ENCODE measurements at places on chromosomes 12 and 14.

DNA sequence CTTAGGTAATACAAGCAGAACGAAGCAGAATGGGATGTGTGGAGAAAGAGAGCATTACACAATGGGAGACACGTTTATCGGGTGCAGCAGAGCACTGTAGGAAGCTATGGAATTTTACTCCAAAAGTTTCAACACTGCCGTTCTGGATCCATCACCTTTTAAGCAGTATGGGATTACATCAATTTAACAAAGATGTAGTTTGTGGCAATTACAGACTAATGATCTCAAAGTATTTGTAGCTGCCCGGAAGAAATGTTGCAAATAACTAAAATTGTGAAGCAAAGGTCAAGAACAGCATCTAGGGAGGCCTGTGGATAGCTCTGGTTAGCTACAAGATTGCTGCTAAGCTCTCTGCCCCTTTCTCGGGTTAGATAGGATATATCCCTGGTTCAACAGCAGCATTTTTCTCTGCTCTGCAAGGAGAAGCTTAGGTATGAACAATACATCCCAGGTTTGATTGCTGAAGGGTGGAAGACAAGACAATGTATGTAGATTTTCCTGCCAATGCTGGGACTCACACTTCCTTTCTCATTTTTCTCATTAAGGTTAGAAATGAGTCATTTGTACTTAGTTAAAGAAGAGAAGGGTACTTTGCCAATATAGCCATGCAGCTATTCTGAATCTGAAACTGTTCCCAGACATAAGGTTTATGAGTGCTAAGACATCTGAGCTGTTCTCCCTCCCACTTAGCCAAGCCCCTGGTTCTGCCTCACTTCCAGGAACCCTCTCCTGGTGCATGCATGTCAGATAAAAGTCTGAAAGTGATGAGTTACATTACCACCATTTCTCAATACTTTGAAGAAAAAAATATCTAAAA lies 75.0 kb upstream of the HIF1A start:
- DNase-seq: no peak

GRCh38 chr12:67807814-67808213 lies 159.3 kb downstream of the DYRK2 start:
- DNase-seq: no peak

GRCh38 chr14:50342221-50343078 lies 30.3 kb downstream of the DMAC2L start:
- DNase-seq: no peak

- no peak for DNase-seq
Observed at GRCh38 chr14:37592482-37593408, 2.3 kb downstream of the FOXA1 start.

DNA sequence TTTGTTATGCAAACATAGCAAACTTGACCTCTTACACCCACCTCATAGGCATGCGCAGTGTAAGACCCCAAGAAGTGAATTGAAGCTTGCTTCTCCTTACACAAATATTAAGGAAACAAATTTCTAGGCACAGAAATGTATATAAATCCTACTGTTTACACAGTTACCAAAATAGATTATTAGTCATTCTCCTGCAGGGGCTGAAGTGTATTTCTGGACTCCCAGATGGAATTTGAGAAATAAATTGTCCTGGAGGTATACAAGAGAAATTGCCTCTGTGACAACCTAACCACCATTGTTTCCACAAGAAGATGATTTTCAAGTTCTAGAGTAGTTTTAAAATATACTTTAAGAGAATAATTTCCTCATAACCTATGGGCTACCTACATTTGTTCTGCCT lies 656.0 kb upstream of the MDGA2 start:
- DNase-seq: no peak

GRCh38 chr12:103301642-103302591 lies 193.9 kb downstream of the C12orf42 start:
- DNase-seq: peak; percentile 47

DNA sequence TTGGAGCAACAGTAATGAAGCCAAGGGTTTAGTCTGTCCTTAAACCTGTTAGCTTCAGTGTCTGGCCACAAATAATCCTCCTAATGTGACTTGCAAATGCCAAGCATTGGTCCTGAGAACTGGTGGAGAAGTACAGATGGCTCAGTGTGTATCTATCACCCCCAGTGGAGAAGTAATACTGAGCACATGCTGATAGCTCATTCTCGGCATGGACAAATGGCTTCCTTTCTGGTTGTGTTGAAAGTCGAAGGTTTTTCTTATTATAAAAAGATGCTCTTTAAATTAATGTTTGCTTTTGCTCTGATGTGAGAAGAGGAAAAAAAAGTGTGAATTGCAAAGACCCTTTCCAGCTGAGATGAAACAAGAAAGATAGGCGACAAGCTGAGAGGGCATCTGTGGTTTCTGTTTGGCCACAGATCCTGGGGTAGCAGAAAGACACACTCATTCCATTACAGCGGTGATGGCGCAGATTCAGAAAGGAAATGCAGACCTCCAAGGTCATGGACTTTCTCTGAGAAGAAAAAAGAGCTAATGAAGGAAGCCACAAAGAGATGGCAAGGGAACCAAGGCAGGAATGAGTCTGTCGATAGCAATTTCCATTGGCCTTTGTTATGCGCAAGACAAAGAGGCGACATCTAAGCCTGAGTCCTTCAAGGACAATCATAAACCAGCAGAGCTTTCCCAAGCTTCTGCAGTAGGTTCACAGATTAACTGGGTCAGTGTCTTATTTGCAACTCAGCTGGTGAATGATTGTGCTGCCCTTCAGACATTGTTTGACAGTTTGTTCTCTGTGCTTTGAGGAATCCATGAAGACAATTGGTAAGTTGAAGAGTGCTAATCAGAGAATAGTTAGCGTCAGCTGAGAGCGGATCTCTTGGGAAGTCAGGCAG lies 155.5 kb upstream of the RGS6 start:
- no peak for DNase-seq

- DNase-seq: no peak
Observed at GRCh38 chr14:66371776-66372175, 114.4 kb upstream of the CCDC196 start.

DNA sequence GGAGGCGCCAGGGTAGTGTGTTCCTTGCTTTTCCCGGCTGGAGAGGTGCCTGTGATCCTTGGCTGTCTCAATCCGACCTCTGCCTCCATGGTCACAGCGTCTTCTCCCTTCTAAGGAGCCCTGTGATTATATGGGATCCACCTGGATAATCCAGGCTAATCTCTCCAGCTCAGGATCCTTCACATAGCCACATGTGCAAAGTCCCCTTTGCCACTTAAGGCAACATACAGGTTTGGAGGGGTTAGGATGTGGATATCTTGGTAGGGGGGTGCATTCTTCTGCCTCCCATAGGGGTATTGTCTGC lies 1.2 kb upstream of the HVCN1 start:
- no peak for DNase-seq

DNA sequence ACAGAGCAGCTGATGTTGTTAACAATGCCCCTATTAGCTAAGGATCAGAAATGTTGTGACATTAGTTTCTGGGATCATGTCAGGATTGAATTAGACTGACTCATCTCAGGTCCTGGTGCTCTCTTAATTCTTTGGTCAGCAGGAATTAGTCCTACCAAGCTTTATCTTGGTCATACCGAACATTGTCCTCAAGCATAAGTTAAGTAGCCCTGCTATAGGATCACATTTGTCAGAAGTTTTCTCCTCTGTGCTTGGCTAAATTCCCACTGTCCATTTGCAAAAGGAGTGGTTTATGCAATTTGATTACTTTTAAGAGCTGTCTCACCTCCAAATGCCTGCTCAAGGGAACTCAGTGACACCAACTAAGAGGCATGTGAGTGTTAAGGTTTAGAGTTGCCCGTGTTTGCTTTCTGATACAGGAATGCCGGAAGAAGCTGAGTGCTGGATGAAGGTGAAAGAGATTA lies 48.4 kb upstream of the IFNG-AS1 start:
- no peak for DNase-seq

GRCh38 chr12:28032811-28033537 lies 60.4 kb upstream of the PTHLH start:
- DNase-seq: no peak

DNA sequence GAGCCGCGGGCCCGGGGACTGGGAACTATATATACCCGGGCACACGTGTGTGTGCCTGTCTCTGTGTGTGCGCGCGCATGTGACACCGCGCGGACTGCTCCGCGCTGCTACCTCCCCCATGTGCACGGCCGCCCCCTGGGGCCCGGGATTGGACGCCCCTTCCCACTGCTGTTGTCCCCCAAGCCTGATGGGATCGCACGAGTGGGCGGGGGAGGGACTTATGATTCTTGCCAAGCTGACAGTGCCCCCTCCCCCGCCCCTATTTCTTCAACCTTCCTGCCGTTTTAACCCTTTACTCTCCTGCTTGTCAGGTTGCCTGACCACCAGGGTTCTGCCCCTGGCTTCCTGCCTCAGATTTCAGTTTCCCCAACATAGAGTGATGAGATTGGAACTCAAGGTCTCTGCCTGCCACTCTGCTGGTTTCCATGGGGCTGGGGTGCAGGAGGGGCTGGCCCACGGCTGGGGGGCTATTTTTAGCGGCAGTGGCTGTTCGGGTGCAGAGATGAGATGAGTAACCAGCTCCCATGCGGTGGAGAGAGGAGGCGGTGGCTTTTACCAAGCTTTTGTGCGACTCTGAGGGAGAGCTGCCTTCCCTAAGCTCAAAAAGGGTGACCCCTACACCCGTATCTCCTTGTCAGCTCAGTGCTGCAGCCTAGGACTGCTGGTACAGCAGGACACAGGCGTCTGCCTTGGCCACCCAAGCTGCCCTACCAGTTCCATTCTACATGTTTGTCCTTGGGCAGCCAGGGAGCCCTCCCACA lies at the start of gene DDN:
Gene DDN, minus strand, starts transcription at position 5 of the 761 bp plus-strand sequence. CDS start 88 bp downstream, outside the sequence.
- no peak for DNase-seq
